GM12891 (cell line): ENCODE measurements at places on chromosomes 16 and 17.

GRCh38 chr17:77607606-77608005 is 350.9 kb upstream of the TNRC6C start:
- no peak for DNase-seq

GRCh38 chr16:89489040-89489897 is 1.1 kb downstream of the ANKRD11 start:
- peak; percentile 60 for DNase-seq

GRCh38 chr17:14843086-14843795 is 421.9 kb downstream of the PMP22 start:
- no peak for DNase-seq

GRCh38 chr17:1420163-1420562 is 20.1 kb upstream of the YWHAE start:
- DNase-seq, result no peak

DNA sequence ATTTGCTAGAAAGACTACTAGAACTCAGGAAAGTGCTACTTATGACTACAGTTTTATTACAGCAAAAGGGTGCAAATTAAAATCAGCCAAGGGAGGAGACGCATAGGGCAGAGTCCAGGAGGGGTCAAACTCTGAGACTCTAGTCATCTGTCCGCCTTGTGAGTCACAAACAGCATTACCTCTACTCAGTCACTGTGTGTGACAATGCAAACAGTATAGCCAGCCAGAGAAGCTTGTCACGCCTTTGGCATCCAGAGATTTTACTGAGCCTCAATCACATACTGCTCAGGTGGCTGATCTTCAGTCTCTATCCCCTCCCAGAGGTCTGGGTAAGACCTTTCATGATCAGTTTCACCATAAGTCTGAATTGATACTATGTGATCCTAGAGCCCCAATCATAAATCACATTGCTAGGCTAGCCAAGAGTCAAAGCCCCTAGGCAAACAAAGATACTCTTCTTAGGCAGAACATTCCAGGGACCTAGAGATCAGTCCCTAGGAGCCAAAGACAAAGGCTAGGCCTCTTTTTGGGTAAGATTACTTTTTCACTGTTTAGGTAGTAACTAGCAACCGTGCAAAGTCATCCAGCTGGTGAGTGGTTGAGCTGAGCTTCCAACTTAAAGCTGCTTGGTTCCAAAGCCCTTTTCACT is 48.8 kb upstream of the CLEC19A start:
- no peak for DNase-seq

GRCh38 chr17:63946440-63947363 is 14.6 kb upstream of the CD79B start:
- DNase-seq, result peak; percentile 95

GRCh38 chr17:79201536-79202227 is 127.1 kb downstream of the ENGASE start:
- DNase-seq, result no peak

- no peak for DNase-seq
Measured at GRCh38 chr16:19700319-19700781, 17.7 kb downstream of the KNOP1 start.

DNA sequence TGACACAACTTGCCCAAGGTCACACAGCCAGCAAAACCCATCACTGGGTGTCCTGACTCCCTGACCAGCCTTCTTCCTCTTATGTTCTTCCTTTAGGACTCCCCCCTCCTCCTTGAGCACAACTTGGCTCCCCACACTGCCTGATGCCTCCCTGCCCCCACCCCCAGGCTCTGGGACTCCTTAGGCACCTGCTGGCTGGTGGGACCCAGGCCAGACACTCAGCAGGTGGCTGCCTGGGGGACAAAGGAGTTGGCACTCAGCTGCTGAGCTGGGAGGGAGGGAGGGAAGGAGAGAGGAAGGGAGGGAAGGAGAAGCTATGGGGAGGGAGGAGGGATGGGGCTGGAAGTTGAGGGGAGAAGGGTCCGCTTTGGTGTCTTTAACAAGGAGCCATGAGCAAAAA is 8.0 kb downstream of the SEZ6 start:
- no peak for DNase-seq

DNA sequence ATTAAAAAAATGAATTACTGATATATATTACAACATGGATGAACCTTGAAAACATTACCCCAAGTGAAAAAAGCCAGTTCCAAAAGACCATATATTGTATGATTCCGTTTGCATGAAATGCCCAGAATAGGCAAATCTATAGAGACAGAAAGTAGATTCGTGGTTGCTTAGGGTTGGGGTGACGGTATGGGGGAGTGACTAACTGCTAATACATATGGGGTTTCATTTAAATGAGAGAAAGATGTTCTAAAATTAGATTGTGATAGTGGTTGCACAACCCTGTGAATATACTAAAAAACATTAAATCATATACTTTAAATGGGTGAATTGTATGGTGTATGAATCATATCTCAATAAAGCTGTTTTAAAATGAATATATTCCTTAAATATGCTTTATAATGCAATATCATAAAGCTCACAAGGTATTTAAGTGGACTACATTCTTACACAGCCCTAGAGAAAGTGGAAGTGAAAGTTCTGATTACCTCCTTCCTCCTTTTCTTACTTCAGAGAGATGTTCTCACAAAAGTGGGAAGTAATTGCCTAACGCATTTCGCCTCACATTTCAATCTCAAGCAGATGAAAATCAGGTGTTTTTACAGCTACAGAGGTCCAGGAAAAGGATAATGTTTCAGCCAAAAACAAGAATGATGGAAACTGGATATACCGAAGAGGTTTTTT is 142.7 kb upstream of the GNAO1 start:
- DNase-seq, result peak; percentile 12

GRCh38 chr16:76524356-76524755 is 247.2 kb downstream of the CNTNAP4 start:
- DNase-seq, result no peak

DNA sequence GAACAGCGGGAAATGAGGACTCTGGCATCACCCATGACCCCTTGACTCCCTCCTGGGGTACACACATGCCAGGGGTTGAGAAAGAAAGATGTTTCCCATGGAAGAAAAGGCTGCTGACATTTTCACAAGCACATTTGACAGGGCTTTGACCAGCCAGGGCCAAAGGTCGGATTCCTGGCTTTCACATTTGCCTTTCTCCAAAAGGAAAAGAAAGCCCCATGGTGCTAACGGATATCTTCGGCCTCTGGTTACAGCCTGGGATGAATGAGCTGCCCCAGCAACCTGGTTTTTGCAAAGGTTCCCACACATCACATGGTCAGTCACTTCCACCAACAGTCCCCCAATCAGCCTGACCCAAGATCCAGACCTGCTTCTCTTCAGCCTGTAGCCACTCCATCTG is 478.2 kb upstream of the CDH11 start:
- DNase-seq, result no peak

DNA sequence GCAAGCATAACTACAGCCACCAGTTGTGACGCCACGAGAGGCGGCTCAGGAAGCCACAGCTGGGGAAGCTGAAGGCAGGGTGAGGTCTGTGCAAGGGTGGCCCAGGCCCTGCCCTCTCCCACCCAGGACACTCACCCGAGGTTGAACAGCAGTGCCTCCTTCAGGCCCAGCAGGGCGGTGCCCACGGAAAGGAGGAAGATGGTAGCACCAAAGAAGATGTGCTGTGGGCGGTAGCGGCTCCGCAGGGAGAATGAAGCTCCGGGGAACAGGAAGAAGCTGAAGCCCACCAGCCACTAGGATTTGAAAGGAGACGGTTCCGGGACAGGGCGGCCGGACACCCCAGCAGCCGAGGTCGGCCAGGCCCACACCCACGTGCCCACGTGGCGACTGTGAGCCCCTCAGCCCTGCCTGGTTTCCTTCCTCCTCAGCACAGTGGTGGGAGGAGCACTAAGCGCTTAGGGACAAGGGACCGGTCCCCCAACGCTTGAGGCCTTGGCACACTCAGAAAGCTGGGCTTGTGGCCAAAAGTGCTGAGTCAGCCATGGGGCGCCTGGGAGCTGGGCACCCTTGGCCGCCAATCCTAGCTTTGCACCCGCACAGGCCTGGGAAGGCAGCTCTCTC is 11.0 kb downstream of the CYB561 start:
- no peak for DNase-seq

DNA sequence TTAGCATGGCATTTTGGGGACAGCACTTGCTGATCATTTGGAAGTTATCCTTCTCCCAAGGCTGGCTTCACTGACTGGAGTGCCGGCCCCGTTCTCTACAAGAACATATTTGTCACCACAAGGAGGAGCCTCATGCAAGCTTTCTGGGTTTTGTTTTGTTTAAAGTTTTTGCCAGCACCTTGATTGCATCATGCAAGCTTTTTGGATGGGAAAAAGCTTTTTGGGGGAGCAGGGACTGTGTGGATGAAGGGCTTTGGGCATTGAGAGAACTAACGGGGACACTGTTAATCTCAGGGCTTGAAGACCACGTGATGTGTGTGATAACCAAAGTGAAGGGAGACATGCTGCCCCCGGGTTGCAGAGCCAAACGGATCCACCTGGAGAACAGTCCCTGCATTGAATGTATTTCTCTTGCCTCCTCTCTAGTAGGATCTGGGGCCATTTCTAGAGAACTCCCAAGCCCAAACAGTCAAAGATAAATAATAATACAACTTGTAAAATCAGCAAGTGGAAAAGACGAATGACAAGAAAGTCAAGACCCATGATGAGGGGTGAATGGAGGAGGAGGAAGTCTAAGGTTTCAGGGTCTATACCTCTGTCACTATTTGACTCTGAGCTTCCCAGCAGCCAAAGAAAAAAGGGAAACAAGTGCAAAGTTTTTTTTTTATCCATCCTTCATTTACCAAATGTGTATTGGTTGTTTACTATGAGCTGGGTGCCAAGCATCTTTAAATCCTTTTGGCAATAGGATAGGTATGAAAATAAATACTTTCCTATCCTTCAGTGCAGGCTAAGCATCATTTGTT is 17.2 kb downstream of the TMEM114 start:
- no peak for DNase-seq

DNA sequence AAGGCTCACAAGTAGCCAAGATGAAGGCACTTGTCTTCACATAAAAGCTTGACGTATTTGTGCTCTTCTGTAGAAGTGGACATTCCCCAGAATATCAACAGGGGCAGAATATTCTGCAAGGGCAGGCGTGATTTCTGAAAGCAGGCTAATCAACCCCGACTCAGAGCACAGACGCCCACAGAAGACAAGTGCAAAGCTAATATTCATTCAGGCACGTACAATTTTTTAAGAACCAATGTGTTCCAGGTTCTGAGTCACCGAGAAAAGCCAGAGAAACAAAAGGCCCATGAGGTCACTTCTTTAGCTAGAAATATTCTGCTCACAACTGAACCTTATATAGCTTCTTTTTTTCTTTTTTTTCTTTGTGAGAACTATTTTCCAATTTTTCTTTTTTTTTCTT is 121.6 kb downstream of the DNAH9 start:
- DNase-seq, result no peak

- DNase-seq, result peak; percentile 87
Measured at GRCh38 chr17:45098869-45099616, 33.3 kb downstream of the PLCD3 start.

DNA sequence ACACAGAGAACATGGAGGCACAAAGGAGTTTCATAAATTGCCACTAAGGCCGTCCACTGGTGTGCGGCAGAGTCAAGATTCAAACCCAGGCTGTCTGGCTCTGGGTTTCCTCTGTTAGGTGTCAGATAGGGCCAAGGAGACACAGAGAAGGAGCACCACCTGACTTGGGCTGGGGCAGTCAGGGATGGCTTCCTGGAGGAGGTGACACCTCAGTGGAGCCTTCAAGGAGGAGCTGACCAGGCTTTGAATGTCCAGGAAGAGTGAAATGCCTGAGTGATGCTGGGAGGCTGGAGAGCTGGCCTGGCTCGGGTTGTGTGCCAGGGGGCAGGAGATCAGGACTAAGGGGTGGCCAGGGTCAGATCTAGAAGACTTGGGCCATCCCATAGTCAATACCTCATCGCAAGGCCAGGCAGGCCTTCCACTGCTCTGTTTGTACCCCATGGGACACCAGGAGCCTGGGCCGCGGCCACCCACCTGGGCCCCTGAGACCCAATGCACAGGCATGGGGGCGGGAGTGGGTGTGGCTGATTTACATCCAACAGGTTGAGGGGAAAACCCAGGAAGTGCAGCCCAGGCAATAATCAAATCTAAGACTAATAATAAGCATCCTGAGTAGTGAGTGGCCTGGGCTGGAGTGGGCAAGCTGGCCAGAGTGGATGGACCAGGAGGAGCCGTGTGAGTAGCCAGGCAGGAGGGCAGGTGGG is 73.7 kb downstream of the USP22 start:
- DNase-seq, result no peak

GRCh38 chr17:19388791-19389785 is 2.1 kb upstream of the MFAP4 start:
- no peak for DNase-seq

DNA sequence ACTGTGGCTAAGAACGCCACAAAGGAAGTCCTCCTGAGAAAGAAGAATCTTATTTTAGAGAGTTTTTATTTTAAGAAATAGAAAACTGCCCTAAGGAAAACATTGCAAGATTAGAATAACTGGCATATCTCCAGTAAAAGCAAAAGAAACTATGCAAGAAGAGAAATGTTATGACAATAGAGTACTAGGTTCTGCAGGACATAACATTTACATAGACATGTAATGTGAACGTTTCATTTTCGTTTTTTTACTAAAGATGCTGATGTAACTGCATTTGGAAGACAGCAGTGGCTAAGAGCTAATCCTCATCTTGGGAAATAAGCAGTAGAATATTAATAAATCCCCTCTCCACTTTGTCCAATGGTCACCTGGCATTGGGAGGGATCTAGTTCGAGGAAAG is 7.8 kb upstream of the ASGR2 start:
- DNase-seq, result no peak

GRCh38 chr16:19804538-19805323 is 79.9 kb downstream of the GPRC5B start:
- DNase-seq, result no peak

DNA sequence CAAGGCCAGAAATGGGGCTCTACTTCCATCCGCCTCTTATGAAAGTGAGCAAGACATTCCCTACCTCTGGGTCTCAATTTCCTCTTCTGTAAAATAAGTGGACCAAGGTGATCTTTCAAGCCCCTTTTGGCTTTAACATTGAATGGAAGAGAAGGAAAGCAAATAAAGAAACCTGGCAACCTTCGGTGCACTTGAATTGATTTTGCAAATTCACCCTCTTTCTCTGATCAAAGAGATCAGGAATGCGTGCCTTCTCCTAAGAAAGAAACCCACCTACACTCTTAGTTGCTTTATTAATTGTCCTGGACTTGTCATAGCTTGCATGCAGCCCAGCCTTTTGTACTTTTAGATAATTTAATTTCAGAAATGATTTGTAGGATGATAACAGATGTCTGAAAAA is 3.0 kb downstream of the MSI2 start:
- no peak for DNase-seq

DNA sequence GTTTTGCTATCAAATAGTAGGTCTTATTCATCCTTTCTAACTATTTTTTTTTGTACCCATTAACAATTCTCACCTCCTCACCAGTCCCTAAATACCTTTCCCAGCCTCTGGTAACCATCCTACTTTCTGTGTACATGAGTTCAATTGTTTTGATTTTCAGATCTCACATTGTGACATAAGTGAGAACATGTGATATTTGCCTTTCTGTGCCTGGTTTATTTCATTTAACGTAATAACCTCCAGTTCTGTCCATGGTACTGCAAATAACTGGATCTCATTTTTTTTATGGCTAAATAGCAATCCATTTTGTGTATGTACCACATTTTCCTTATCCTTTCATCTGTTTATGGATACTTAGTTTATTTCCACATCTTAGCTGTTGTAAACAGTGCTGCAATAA is 181.9 kb upstream of the KIF2B start:
- no peak for DNase-seq
